ENCODE measurements at places on chromosomes 16 and 17.

DNA sequence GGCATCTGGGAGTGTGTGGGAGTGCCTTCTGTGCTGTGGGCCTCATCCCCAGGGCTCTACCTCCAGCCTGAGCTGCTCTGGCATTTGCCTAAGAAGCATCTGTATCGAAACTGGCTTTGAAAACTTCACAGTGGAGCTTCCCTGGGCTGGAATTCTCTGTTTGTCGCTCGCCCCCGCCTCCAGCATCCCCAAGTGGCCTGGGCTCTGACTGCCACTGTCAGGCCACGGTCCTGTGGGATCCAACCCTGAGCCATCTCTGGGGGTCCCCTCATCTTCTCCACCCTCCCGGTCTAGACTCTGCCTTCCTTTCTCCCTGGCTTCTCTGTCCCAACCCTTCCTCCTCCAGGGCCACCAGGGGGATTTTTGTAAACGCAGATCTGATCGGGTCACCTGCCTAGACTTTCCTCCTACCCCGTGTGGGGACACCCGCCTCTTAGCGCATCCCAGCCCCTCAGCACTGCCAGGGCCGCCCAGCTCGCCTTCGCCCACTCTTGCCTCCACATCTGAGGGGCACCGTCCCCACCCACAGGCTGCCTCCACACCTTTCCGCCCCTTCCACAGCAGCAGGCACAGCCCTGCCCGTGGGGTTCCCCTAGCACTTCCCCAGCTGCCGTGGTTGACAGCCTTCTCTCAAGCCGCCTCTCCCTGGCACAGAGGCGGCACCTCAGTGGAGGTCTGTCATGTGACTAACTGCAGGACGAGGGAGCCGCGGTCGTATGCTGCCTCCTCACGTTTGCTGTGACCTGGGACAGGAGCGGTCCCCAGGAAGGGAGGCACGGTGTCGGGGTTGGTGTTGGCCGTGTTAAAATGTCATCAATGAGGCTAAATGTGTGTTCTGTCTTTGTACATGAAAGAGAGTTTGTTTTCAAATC lies 12.0 kb downstream of the TBC1D24 start:
- DNase-seq, result peak; percentile 56

- no peak for DNase-seq
Observed at GRCh38 chr17:74803388-74803930, 27.3 kb upstream of the NAT9 start.

GRCh38 chr17:67245694-67246402 lies 852 bp upstream of the HELZ start:
- DNase-seq, result no peak

GRCh38 chr16:81040842-81041241 lies 5.2 kb downstream of the ATMIN start:
- DNase-seq, result no peak

DNA sequence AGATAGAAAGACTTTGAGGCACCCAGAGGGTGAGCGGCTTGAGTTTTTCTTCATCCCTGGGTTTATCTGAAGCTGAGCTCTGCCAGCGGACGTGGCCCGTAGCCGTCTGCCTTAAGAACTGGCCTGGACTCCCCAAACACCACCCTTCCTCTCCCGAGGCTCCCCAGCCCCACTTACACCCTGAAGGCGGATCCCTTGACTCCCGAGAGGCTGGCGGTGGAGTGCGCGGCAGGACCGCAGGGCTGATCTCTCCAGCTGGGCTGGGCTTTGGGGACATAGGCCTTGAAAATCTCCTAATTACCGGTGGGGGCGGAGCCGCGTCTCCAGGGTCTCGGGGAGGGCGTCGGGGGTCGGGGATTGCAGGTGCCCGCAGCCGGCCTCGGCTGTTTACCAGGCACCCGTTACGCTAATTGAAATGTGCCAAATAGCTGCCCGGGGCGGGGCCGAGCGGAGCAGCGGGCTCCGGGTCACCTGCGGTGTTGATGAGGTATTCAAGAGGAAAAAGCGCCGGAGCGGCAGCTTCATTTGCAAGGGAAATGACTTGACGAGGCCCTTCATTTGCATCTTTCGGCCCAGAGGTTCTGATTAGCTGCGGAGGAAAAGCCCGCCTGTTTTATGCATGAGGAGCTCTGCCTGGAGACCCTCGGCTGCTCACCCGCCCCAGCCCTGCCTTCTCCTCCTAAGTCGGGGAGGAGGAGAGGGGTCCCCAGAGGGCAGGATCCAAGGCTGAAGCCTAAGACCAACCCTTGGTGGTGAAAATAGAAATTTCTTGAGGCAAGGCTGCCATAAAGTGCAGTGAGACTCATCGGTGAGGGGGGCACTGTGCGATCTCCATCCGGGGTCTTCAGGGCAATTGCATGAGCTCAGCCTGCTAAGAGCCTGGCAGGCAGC lies 100.7 kb downstream of the MGAT5B start:
- DNase-seq, result no peak

DNA sequence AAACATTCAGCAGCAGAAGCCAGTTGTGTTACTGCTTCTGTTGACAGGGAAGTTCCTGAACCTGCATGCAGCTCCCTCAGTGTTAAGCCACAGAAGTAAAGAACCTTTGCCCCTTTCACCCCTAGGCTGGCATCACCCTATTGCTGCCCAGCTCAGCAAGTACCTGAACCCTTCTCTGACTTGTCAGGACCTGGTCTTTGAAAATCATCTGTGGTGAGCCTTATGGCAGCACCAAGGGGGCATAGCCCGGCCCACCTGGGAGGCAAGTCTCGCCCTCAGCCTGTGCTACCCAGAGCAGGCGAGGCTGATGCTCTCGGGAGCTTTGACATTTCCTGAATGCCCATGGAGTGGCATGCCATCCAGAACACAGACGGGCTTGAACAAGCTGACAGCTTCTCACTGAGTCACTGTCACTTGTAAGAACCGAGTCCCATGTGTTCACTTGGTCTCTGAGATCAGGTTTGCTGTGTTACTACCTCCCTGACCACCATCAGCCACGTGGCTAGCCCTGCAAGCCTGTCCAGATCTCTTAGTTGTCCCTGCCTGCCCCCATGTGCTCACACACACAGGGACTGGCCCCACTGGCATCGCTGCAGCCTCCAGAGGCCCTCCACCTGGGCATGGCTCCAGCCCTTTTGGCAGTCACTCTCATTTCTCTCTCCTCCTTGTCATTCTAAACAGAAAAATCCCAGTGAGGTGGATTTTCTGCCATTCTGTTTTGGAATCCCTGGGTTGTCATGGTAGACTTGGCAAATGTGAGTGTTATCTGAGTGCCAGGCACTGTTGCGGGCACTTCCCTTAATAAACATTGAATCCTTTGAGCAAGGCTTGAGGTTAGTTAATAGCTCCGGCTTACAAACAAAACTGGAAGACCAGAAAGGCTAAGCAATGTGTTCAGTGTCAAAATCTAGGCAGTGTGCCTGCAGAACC lies 2.9 kb upstream of the CARMIL2 start:
- DNase-seq, result no peak

Measured in stimulated activated CD8-positive, alpha-beta memory T cell treated with anti-CD3 and anti-CD28 coated beads, Interleukin-15, amount 100 ng/mL, for 1 hour (primary cell).